Skeletal muscle cell (primary cell): ENCODE measurements at places on chromosomes 1 and 21.

- no peak for DNase-seq
Observed at GRCh38 chr1:61518670-61519400, 206.1 kb downstream of the TM2D1 start.

DNA sequence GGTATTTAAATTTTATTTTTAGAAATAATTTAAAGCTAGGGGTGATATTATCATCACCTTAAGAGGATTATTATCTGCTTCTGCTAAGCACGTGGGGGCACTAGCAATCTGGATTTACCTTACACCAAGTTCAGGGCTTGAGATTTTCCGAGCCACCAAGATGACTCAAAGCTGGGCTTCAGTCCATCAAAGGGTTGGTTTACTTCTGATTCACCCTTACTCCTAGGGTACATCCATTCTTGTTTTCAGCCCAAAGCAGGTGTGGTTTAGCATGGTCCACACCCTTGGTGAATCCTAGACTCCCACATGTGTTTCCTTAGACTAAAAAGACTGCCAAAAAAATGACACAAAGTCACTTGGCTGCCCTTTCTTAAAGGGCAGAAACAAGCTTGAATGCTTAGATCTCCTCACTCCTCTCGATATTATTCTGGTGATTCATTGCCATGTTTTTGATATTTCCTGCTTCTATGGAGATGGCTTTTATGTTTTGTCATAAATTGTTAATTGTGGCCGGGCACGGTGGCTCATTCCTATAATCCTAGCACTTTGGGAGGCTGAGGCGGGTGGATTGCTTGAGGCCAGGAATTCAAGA is 9.8 kb upstream of the PRSS38 start:
- DNase-seq = peak; percentile 85

GRCh38 chr21:33231526-33231925 is 1.8 kb downstream of the IFNAR2 start:
- DNase-seq = no peak

- no peak for DNase-seq
Observed at GRCh38 chr1:52602856-52603600, 857 bp downstream of the GPX7 start.

GRCh38 chr1:108557296-108557695 is 2.6 kb upstream of the EEIG2 start:
- DNase-seq = no peak

GRCh38 chr1:46401154-46401913 is 7.2 kb downstream of the FAAH start:
- no peak for DNase-seq

DNA sequence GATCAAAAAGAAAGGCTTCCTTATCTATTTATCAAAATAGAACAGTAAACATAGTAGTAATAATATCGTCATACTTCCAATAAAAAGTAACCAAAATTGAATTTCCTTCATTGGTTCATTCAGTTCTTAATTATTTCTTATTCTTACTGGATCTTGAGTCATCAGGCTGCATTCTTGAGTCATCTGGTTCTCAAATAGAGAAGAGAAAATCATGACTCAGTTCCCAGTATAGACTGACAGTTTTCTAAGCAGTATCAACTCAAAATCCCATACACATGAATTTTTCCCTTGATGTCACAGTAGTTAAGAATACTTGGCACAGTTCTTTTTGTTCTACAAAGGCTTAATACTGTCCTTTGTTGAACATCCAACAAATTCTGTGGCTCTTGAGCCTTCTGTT is 626.9 kb upstream of the ADGRL4 start:
- DNase-seq = peak; percentile 56

DNA sequence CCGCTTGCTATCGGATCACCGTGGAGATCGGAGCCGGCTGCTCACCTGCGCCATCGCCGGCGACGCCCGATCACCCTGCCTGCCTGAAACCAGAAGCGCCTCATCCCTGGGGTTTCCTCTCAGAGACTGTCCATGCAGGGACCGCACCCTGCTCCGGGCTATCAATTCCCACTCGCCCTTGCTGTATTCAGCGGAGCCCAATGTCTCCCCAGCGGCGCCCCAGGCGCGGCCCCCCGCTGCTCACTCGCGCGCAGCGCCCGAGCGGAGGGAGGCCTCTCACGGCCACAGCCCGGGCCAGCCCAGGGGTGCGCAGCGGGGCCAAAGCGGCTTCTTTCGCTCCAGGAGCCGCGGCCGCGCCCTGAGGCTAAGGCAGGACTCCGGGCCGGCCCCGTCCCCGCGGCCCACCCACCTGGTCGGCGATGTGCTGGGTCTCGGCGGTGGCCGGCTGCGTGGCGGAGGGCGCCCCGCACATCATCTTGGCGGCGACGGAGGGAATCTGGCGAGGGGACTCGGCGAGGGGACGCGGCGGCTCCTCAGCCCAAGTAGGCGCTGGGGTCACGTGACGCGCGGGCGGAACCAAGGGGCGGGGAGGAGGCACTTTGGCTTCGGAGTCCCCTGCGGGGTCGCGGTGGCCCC is at the start of gene CSTB:
Gene CSTB, minus strand, starts transcription at position 514 of the 636 bp plus-strand sequence. Its CDS starts 39 bp downstream, at position 475.
- no peak for DNase-seq

- DNase-seq = peak; percentile 100
Observed at GRCh38 chr1:184622136-184622823, 132.4 kb downstream of the EDEM3 start.

- no peak for DNase-seq
Observed at GRCh38 chr1:51729824-51730301, 113.0 kb downstream of the OSBPL9 start.

DNA sequence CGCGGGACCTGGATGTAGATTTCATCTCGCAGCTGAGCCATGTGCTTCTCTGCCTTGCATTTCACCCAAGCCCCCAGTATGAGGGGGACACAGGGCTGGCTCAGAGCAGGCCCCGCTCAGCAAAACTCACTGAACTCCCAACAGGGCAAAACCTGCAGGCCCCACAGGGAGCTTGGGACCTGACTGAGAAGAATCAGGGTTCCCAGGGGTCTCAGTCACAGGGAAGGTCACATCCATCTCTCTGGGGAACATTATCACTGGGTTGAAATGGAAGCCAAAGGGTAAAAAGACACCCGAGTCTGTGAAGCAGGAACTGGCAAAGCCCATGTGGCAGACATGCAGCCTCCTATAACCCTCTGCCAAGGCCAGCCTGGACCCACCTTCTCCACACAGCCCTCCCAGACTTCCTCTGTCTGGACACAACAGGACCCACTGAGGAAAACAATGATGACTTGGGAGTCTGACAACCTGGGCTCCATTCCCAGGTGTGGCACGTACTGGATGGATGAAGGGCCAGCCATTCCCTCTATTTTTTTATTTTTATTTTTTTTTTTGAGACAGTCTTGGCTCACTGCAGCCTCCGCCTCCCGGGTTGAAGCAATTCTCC is 11.7 kb downstream of the HSPG2 start:
- no peak for DNase-seq

- no peak for DNase-seq
Observed at GRCh38 chr21:24989516-24989915, 617.8 kb downstream of the MRPL39 start.
